ENCODE measurements at places on chromosomes 6 and 20.

- DNase-seq = no peak
These were observed 3.2 kb upstream of the EEF1A2 start for GRCh38 chr20:63501818-63502670.

DNA sequence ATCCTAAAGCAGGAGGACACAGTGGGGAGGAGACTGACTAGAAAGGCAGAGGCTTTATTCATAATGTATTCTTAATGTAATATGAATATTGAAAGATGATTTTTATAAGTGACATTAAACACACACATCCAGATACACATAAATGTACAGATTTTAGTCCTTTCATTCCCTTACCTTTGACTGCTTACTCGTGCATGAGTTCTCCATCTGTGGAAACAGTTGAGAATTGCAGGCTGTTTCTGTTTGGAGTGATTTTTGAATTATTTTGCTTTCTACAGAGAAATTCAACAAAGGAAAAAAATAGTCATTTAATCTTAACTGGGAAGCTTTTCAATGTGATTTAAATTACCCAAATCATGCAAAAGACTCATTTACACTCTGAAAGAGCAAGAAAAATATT is 136.5 kb downstream of the RIMS1 start:
- DNase-seq = no peak

DNA sequence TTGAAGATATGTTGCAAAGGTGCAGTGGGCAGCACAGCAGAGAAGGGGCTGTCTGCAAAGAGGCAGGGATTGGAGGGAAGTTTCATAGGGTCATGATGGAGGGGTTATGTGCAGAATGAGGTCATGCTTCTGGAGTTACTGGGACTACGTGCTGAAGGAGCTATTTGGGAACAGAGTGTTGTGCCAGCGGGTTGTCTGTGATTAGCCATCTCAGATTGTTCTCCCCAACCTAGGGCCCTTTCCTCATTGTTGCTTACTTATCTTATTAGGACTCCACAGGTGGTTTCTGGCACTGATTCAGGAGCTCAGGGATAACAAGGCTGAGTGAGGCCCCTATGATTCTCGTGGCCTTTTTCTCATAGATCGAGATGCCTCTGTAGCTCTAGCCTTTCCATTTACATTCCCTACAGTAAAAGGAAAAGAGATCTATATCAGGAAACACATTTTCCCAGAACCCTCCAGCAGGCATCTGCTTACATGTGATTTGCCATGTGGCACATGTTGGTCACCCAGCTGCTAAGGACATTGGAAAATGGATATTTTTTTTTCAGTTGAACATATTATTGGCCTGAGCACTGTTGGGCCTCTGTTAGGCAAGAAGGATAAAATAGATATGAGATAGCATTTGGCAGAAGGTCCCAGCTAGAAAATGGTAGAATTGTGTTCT is 429.6 kb upstream of the PLCB4 start:
- no peak for DNase-seq

GRCh38 chr6:39239527-39240154 is 10.4 kb upstream of the KCNK5 start:
- no peak for DNase-seq

DNA sequence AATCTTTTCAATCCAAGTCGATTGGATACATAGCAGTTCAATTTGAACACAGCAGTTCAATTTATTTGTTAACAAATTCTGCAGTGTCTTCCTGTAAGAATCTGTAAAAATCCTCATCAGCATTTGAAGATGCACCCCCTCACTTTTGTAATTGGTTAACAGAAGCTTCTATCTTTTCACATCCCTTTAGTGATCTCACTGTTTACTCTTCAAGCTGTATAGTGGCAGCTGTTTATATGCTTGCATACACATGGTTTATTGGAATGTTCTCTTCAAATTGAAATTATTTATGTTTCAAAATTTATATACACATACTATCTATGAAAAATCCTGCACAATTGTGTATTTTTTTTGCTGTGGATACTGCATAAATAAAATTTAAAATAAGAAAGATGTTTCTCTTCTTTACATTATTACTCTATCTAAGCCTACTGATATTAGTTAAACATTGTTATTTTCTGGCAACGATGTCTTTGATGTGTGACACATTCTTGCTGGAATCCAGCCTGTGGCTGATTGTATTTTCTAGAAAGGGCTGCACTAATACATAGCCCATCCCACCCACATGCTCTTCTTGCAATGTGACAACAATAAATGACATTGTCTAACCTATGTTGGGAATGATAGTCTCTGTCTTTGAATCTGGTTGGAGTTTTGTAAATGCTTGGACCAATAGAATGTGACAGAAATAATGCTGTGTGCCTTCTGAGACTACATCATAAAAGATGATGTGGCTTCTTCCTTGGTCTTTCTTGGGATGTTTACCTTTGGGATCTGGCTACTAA is 573.0 kb downstream of the CD109 start:
- no peak for DNase-seq

GRCh38 chr6:100118301-100118700 is 124.3 kb upstream of the MCHR2 start:
- DNase-seq = no peak
